ENCODE measurements at places on chromosomes 12 and 14. TPM values are rescaled to one million over a fixed set of nuclear protein-coding genes. Genes with fewer than 3 reads are reported as not detected.

GRCh38 chr14:100474196-100474595 lies 113.0 kb downstream of the BEGAIN start:
- DNase-seq, result no peak

GRCh38 chr12:80761838-80762237 lies 45.1 kb downstream of the MYF5 start:
- DNase-seq, result no peak

- no peak for DNase-seq
Observed at GRCh38 chr12:12604740-12605139, 6.9 kb upstream of the CREBL2 start.

DNA sequence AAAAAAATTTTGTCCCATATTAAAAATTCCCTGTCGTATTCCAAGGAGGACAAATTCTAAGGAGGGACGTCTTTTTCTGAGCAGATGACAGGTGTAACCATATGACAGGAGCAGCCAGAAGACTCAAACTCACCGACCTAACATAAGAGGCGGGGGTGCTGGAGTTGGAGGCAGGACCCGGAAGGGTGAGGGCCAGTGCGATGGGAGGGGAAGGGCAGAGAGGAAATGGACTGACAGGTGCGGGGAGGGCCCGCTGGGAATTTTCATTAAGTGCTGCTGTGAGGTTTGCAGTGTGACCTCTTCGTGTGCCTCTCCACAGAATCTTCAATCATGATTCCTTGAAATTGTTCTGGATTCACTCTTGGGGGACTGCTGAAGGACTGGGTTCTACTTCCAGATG lies 189.4 kb downstream of the NTF3 start:
- DNase-seq, result no peak

DNA sequence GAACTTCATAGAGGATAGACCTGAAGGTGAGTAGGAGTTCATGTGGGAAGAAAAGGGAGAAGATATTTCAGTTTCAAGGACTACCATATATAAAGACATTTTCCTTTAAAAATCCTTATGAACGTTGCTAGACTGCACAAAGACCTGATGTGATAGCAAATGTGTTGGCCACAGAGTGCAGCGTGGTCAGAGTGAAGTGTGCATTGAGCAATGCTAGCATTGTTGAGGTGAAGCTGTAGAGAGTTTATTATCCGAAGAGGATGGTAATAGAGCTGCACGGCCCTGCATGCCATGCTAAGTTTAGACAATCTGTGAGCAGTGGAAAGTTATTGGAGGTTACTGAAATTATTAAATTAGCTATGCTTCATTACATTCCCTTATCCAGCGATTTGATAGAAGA lies 413.0 kb downstream of the CCDC91 start:
- DNase-seq, result no peak

- peak; percentile 78 for DNase-seq
Observed at GRCh38 chr14:50335389-50335788, 23.3 kb downstream of the DMAC2L start.

DNA sequence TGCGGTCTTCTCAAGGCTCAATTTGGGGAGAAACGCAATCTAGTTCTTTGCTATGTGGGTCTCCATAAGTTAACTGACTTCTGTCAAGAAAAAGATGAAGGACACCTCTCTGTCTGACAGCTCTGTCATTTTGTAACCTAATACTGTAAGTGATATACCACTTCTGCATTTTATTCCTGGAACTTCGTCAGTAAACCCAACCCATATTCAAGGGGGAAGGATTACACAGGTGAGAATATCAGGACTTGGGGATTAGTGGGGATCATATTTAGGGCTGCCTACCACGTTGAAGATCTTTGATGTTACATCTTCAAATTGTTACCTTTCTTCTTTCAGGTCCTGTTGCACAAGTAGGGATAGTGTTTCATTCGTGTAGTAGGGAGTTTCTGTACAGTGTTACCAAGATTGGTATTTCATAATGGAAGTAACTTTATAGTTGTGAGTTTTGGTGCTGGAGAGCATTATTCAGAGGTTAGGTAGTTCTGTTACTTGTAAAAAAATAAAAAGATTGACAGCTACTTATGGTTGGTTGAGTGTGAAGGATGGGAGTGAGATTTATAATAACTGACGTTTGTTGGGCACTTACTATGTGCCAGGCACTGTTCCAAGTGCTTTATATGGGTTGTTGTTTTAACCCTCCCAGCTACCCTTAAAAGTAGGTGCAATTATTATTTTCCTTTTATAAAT lies 1.6 kb downstream of the TMEM260 start:
- DNase-seq, result no peak

DNA sequence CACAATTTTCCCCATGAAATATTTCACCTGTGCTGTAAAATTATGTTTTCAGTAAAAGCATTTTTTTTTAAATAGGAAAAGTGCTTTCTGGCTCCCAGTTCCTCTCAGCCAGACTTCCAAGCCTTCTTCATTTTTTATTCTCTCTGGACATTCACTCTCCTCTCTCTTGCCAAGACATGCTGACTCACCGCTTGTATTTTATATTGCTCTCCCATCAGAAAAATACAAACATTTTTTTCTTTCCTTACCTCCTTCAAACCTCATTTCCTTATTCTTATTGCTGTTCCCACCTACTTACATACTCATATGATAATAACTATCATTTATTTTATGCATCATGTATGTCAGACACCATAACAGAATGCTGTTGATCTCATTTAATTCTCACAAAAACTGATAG lies 37.7 kb upstream of the ZNF641 start:
- DNase-seq, result no peak

GRCh38 chr12:99087278-99087677 lies 442.2 kb downstream of the APAF1 start:
- DNase-seq, result no peak

DNA sequence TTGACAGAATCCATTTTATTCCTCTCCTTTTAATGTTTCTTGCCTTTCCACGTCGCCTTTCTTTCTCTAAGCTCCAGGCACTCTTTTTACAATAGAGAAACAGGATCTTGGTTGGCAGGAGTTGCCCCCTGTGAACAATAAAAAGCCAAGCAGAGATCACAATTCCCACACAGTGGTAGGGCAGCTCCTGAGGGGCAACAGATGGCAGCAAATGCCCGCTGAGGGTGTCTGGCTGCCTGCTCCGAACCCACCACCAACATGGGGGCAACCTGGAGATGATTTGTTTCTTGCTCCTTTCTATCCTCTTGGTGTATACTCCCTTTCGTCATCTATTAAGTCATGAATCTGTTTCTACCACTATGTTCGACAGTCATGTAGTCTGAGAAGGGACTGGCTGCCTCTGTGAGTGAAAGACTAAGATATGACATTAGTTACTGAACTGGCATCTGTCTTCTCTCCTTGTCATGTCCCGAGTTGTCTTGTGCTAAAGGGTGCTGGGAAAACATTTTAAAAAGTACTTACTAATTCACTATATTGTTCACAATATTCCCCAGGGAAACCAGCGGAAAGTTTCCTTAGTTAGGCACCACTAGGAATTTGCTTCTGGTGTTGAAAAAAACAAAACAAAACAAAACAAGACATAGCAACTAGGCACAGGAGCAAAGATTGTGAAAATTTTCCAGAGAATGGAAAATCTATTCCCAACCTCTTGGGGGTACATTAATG lies 170.1 kb downstream of the STXBP6 start:
- no peak for DNase-seq

- no peak for DNase-seq
Observed at GRCh38 chr12:40701756-40702155, 9.5 kb downstream of the CNTN1 start.

DNA sequence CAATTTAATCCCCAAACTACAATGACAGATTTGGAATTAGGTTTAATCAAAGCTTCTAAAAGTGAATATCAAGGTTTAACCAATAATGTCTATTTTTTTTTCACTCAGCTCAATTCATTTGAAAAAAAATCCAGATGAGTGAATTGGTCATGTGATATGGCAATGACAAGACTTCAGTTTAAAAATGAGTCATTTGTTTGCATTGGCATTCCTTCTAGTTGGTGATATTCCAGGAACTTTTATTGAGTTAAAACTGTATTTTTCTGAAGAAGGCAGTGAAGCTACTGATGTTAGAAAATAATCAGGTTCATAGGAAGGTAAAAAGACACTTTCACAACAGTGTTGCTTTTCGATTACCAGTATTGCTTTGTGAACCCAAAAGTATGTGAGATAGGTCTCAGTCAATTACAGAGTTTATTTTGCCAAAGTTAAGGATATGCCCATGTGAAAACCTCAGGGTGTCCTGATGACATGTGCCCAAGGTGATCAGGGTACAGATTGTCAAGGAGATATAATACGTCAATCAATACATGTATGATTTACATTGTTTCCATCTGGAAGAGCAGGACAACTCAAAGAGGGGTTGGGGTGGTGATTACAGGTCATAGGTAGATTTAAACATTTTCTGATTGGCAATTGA lies 1214.9 kb downstream of the GALC start:
- DNase-seq, result no peak

GRCh38 chr14:94421316-94421715 lies 31.3 kb downstream of the SERPINA11 start:
- no peak for DNase-seq

The TCL1A gene
- not detected for total RNA-seq
